ENCODE measurements at places on chromosomes 2 and 18. TPM values are rescaled to one million over a fixed set of nuclear protein-coding genes. Genes with fewer than 3 reads are reported as not detected.

ABCG8 gene
- not detected for polyA plus RNA-seq

GRCh38 chr2:54469484-54470053, 13.4 kb downstream of the SPTBN1 start:
- H3K4me1 ChIP-seq: no peaks in the 10 kb centered on the region
- H3K36me3 ChIP-seq: no peaks in the 10 kb centered on the region
- no peak overlapping the region for H3K4me3 ChIP-seq

GRCh38 chr18:3422905-3423304, 27.1 kb upstream of the TGIF1 start:
- no peaks in the 10 kb centered on the region for H3K27me3 ChIP-seq
- no peaks in the 10 kb centered on the region for H3K36me3 ChIP-seq
- H3K27ac ChIP-seq: no peak overlapping the region

DNA sequence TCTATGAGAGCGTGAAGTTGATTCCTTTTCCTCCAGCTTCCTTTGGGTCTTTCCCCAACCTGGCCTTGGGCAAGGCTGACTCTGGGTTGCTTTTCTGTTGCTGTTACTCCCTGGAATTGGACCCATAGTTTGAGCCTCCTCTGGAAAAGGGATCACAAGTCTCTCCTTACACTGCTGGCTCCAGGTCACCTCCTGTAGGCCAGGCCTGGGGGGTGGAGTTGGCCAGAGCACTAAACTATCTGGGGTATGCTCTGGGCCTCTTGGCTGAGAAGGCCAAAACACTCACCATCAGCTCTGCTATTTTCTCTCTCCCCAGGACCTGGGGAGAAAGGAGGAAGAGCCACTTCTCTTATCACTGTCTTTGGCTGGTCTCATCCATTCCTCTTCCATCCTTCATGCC, 56.5 kb upstream of the NCOA1 start:
- H3K27me3 ChIP-seq: no peaks in the 10 kb centered on the region
- no peak overlapping the region for H3K4me3 ChIP-seq
- DNase-seq: no peak
- no peak overlapping the region for H3K27ac ChIP-seq
- H3K4me1 ChIP-seq: peaks cover 5% of the 10 kb centered on the region

SRD5A2 gene
- polyA plus RNA-seq: not detected

DNA sequence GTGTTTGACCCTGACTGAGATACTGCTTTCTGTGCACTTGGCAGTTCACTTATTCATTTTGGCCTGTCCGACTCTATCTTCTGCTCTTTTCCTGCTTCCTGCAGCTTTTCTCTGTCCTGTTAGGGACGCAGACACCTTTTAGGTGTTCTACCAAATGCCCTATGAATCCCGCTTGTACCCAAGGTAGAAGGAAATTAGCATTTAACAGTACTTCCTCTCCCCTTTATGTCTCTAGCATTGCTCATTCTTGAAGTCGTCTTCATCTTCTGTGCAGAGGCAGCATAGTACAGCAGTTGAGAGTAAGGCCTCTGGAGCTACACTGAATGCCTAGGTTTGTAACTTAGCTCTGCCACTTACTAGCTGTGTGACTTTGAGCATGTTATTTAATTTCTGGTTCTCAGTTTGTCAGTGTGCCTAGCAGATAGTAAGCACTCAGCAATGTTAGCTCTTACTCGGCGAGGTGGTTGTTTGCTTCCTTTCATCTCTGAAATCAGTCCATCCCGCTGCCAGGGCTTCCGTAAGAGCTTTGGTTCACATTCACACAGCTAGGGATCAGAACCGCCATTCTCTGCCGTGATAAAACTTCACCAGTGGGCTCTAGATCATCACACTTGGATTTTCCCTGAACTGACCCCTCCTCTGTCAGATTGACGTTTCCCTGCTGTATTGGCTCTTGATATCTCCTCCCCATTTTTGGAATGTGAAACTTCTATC, 1.4 kb downstream of the CCT7 start:
- DNase-seq: no peak
- no peaks in the 10 kb centered on the region for H3K27me3 ChIP-seq
- H3K4me1 ChIP-seq: peaks cover 35% of the 10 kb centered on the region
- peaks cover 34% of the 10 kb centered on the region for H3K36me3 ChIP-seq

DNA sequence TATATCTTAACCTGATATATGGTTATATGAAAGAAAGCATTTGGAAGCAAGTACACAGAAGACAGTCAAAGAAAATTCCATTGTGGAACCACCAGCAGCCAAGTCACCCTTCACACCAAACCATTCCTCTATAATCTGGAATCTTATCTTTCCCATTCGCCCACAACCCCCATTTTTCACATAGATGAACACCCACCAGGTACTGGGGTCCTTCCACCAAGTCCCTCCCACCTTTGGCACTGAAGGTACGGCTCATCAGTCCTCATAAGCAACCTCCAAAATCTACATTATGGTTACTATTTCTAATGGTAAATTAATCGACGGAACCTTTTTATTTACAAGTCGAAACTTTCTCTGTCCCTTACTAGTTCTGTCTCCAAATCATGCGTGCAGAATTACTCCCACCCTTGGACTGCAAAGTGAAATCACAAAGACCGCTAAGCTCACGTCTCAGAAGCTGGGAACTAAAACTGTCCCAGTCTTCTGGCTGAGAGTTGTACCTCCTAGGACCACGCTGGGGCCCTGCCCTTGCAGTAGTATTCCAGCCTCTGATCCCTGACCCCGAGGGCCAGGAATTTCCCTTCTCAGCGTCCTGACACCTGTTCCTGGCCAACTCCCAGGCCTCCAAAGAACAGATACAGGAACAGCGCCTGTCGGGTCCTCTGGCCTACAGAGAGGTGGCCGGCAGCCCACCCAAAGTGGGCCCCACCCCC, 702 bp downstream of the OLA1 start:
- peaks cover 26% of the 10 kb centered on the region for H3K36me3 ChIP-seq
- H3K4me1 ChIP-seq: peaks cover 20% of the 10 kb centered on the region
- H3K27me3 ChIP-seq: no peaks in the 10 kb centered on the region
- H3K4me3 ChIP-seq: peak overlapping the region; percentile 74
- peak overlapping the region; percentile 78 for H3K27ac ChIP-seq
- DNase-seq: no peak

UGT1A8 gene
- polyA plus RNA-seq: not detected

MARCO gene
- 43.7 TPM for polyA plus RNA-seq

DNA sequence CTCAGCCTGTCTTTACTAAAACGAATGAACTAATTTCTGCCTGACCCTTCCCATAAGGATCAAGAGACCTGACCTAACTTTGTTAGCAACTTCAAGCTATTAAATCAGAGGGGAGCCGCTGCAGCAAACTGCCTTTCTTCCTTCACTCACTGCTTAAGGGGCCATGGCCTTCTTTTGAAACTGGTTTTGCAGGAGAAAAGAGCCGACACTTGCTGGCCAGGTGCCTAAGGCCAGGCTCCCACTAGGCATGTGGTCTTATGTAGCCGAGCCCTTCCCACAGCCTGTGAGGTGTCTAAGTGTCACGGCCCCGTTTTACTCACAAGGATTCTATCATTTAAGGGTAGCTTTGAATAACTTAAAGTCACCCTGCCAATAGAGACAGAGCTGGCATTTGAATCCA, 130.8 kb downstream of the ZNF236 start:
- no peak for DNase-seq
- H3K36me3 ChIP-seq: peaks cover 51% of the 10 kb centered on the region
- H3K4me3 ChIP-seq: no peak overlapping the region

PHLPP1 gene
- 0.55 TPM for polyA plus RNA-seq

ATP8B1 gene
- polyA plus RNA-seq: 0.11 TPM

- peaks cover 61% of the 10 kb centered on the region for H3K4me1 ChIP-seq
- H3K36me3 ChIP-seq: peaks cover 29% of the 10 kb centered on the region
- H3K4me3 ChIP-seq: no peak overlapping the region
- H3K27ac ChIP-seq: peak overlapping the region; percentile 66
These were observed 23.7 kb downstream of the RNF125 start for GRCh38 chr18:32042337-32042736.

MYO1B gene
- polyA plus RNA-seq: not detected

All from CD14-positive monocyte (primary cell).